ENCODE measurements at places on chromosomes 16 and 17.

DNA sequence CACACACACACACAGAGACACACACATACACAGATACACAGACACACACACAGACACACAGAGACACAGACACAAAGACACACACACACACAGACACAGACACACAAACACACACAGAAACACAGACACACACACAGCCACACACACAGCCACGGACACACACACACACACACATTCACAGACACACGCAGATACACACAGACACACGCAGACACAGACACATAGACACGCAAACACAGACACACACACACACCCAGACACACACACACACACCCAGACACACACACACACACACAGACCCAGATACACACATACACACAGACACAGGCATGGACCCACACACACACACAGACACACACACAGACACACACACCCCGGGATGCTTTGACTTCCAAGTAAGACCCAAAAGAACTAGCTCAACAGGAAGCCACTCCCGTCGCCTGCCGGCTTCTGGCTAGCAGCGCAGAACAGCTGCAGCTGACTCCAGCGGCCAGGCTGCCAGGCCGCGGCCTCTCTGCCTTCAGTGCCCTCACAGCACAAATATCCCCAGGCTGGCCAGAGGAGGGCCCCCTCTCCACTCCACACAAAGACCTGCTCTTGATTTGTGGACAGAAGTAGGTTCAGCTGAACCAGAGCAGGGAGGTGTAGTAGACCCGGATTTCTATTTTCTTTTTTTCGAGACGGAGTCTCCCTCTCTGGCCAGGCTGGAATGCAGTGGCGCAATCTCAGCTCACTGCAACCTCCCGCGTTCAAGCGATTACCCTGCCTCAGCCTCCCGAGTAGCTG is 6.0 kb upstream of the CHRNE start:
- peak; percentile 85 for DNase-seq

GRCh38 chr17:49488612-49489011 is 6.5 kb upstream of the NGFR start:
- DNase-seq = no peak

DNA sequence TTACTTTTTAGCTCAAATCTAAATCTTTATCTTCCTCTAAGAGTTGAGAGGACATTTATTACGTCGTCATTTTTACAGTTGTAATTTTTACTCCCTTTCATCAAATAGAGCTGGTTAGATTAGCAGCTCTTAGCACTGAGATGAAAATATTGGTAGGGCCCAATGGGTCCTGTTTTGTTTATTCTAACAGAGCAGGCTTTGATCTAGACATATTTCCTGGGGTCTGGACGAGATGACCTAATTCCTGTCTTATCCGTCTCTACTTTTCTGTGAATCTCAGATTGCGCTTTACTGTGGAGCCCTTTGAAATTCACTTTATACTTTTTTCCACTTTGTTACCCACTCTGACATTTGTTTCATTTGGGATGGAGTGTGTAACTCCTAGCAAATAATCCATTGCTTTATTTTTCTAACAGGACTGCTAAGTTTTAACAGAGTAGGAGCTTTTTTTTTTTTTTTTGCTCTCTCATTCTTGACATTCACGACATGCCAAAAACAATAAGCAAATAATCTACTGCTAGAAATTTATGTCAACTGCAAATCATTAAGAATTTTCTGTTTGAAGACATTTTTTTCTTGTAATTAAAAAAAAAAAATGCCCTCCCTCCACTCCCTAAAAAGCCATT is 18.5 kb downstream of the SALL1 start:
- no peak for DNase-seq

DNA sequence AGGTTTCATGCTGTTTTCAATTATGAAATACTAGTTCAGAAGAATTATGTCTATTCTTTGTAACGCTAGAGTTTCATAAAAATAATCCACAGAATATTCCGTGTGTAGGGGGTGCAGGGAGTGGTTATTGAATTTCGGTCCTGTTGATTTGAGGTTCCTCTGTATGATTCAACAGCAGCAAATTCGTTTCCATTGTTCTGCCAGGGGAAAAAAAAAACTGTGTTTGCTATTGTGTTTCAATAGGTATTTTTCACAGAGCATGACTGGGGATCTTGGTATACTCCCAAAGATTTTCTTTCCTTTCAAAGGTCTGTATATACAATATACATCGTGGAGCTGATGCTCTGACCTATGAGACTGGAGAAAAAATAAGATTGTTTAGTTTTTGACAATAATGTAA is 15.8 kb downstream of the SHISA9 start:
- DNase-seq = no peak

DNA sequence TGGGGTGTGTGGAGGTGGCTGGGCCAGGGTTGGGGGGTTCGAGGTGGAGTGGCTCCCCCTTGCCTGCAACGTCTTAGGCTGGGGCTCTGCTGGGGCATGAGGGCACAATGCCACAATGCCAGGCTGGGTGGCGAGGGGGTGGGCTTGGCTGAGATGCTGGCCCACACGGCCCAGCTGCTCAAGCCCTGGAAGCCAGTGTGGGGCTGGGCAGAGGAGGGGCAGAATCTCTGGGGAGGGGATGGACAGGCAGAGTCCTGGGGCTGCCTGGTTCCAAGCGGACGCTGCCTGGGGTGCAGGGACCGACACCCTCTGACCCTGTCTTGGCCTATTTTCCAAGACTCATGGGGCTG is 37.5 kb upstream of the SSTR5 start:
- no peak for DNase-seq

- DNase-seq = no peak
Measured at GRCh38 chr17:81837641-81838040, 2.8 kb upstream of the PPP1R27 start.

DNA sequence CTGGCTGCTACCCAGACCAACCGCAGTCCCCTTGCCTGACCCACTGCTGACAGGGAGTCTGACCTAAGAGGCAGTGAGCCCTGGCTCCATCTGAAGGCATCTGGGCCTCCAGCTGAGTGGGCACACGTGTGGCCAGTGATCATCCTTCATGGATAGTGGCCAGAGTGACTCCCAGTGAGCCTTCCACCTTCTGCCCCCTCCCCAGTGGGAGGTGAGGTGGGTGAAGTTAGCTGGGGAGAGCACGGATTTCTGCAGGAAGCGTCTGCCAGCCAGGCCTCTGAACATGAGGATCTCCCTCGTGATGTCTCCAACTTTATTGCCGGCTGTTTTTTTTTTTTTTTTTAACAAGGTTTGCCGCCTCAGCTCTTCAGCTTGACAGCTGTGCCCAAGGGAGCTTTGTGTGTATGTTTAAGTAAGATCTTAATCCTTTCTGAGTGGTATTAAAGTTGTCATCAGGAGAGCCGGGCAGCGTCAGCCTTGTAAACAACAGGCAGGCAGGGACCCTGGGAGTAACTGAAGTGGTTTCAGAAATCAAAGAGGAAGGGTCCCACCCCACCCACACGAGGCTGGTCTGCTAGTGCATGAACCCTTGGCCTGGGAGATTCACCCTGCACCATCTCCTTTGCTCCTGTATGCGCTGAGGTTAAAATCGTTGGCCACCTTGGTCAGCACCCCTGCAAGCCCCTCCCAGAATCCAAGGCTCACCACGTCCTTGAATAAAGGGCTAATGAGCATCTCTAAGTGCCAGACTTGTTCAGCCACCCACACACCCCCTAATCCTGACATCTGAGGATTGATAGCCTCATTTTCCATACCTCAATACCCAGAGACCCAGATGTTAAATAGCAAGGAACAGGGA is 33.3 kb downstream of the RHBDL3 start:
- no peak for DNase-seq

DNA sequence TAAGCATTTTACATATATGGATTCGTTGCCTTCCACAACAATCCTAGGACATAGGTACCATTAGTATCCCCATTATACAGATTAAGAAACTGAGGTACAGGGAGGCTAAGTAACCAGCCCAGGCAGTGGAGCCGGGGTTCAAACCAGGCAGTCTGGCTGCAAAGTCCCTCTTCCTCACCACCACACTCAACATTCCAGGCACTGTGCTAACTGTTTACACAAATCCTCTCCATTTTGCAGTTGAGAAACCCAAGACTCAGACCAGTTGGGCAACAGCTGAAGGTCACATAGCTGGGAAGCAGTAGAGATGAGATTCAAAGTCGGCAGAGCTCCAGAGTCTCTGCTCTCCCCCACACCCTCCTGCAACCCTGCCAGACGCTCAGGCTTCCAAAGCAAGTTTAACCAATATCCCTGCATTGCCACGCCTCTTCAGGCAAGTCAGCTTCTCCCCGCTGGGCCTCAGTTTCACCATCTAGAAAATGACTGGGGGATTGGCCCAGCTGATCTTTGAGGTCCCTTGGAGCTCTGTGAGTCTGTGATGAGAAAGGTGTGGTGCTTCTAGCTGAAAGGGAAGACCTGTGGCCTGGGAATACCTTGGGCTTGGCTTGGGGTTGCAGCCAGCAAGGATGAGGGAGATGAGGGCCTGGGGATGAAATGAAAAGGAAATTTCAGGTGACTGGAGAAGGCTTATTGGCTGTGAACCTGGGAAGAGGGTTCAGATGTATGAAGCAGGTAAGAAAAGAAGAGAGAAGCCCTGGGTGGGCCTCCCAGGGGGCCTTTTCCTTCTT is 14.0 kb downstream of the CCR7 start:
- no peak for DNase-seq

- DNase-seq = no peak
Measured at GRCh38 chr16:19817875-19818274, 66.8 kb downstream of the GPRC5B start.

DNA sequence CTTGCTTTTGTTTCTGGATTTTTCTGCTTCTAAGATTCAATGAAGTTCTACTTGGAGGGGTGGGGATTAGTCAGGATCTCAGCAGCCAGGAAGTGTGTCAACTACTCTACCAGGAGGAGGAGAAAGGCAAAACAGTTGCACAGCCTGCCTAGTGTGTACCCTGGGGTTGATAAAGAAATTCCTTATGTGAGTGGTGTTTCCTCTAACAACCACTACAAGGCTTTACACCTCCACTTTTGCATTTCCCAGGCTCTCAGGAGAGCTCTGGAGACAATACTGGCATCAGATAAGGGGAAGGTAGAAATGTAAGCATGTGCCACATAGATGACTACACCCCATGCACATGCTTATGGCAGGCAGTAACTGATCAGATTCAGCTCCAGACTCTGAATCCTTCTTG is 174.6 kb downstream of the TOX3 start:
- DNase-seq = no peak

- no peak for DNase-seq
Measured at GRCh38 chr17:57910462-57911420, 44.5 kb downstream of the CUEDC1 start.

DNA sequence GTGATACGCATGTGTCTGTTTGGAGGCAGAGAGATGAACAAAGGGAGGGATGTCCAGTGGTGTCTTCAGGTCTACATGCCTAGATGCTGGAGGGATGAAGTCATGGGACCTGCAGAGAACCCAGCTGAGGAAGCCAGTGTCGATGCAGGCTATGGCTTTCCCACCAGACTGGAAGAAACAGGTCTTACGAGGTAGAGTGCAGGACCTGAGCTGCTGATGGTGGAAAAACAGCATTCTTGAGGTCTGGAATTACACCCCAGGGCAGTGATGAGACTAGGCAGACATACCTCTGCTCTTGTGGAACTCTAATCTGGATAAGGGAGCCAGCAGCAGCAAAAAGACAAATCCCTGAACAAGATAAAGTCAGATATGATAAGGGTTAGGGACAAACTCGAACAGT is 37.4 kb downstream of the ARSG start:
- DNase-seq = no peak

- no peak for DNase-seq
Measured at GRCh38 chr17:61806936-61807335, 56.4 kb downstream of the BRIP1 start.
